WTC11 (cell line): ENCODE measurements at places on chromosomes 11 and 22.

DNA sequence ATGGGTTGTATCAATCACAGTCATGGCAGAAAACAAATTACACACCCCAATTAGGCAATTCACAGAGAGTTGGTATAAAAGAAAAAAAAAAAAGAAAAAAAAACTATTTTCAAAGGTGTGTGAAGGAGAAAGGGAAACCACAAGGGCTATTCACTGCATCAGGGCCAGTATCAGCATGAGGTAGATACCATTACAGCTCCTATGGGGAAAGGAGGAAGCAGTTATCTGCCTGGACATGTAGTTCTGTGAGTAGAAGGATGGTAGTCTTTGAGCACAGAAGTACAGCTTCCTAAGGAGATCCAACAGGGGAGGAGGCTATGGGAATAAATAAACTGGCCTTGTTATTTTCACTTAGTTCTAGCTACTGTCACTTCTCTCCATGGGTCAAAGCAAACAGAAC lies 746.1 kb downstream of the LUZP2 start:
- no peak for DNase-seq

DNA sequence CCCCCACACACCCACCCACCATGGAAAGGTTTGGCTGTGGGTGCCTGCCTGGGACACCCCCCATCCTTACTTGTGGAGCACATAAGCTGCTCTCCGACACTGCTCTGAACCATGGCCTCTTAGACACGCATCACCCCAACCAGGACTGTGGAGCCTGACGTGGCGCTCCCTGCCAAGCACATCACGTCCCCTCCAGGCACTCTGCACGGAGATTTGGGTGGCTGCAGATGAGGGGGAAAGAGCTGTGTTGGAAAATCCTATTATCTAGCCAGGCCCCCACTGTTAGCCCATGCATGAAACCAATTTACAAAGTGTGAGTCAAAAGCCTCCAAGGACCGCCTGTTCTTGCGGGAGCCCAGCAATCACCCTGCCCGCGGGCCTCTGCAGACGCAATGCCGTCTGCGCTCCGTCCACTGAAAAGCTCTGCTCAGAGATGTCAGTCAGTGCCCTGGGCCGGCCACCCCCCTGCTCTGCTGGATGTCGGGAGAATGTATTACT lies 163.4 kb upstream of the NECTIN1 start:
- no peak for DNase-seq

DNA sequence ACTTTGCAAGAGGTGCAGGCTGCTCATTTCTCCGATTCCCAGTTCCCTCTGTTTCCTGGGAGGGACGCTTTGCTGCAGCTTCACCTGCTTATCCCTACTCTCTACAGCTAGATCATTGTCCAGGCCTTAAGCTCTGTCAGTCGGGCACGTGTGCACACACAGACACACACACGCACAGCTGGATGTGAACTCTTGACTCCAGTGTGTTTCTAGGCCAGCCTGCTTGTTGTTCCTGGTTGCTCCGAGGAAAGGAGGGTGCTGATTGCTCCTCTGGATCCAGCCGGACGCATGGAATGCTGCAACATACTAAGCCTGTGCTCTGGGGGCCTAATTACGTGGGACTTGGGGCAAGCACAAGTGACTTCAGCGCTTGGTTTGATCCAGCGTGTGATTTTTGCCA lies 19.7 kb downstream of the ZNRF3 start:
- no peak for DNase-seq

DNA sequence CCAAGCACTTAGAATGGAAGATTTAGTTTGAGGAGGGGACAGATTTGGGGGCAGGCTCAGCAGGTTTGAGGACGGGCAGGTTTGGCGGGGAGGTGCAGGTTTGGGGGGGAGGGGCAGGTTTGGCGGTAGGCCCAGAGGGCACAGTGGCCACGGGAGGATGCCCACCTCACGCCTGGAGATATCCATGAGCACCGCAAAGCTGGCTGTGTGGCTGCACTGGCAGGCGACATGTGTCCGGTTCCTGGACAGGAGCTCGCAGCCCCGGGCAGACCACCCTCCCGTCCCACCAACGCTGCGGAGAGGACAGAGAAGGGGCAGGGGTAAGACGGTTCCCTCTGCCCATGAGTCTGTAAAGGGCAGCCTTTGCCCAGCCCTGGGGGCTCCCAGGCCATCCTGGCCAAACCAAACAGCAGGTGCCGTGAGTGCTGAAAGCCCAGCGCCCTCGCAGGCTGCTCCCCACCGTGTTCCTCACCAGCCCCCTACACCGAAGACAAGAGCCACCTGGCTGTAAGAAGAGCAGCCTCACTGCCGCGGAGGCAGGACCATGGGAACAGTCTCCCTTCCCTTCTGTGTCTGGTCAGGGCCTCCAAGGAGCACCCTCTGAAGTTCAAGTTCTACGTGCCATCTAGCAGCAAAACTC lies 43.0 kb downstream of the TRMU start:
- no peak for DNase-seq

DNA sequence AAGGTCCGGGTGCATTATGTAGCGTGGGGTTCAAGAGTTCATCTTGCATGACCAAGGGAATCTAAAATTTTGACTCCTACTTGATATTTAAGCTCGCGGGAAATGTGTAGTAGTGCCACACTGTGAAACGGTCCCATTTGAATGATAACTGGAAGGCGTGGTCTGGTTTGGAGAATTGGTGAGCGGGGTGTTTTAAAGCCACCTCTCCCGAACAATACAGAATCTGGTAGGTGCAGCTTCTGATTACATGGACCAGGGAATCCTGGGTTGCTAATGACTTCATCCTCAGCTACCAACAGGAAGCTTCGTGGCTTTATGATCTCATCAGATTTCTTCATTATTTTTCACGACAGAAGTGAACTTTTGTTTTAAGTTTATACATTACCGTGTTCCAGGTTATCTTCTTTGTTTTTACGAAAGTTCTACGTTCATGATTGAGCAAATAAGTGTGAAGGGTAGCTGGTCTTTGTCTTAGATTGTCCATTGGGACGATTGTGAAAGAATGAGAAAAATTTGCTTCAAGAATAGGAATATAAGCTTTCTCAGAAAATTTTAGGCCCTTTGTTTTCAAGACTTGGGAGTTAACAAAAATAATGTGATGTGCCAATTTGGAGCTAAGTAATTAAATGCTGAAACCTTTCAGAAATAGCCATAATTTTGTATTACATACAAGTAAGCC lies 1.7 kb downstream of the QSER1 start:
- DNase-seq = no peak

- peak; percentile 42 for DNase-seq
Measured at GRCh38 chr11:14029440-14029839, 66.9 kb downstream of the SPON1 start.

GRCh38 chr11:1502954-1503707 lies 16.6 kb upstream of the MOB2 start:
- DNase-seq = no peak

GRCh38 chr22:28907311-28908008 lies 24.1 kb downstream of the ZNRF3 start:
- no peak for DNase-seq

- DNase-seq = peak; percentile 4
Measured at GRCh38 chr11:76653674-76654284, 16.8 kb downstream of the LRRC32 start.

DNA sequence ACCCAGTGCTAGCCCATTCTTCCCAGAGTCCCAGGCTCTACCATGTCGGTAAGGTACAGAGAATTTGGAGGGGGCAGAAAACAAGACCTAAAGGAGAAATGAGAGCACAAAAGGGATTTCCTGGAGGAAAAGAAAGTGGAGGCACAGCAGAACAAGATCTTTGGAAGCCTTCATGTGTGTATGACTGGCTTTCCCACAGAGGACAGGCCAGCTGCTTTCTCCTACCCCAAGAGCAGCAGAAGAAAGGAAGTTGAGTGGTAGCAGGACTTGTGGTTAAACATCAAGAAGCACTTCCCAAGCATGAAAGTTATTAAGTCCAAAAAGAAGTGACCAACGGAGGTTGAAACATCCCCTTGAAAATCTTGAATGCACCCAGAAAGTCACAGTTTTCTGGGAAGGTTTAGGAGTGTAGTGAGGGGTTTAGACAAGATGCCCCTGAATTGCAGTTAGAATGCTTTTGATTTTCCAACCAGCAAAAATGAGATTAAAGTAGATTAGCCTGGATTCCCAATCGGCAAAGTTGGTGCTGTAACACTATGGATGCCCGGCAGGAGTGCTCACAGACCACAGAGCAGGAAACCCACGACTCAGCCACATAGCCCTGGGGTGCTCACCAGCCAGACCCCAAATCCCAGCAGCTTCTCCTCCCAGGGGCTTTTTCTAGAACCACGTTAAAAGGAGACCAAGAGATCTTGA lies 608 bp downstream of the TMPRSS13 start:
- DNase-seq = no peak

DNA sequence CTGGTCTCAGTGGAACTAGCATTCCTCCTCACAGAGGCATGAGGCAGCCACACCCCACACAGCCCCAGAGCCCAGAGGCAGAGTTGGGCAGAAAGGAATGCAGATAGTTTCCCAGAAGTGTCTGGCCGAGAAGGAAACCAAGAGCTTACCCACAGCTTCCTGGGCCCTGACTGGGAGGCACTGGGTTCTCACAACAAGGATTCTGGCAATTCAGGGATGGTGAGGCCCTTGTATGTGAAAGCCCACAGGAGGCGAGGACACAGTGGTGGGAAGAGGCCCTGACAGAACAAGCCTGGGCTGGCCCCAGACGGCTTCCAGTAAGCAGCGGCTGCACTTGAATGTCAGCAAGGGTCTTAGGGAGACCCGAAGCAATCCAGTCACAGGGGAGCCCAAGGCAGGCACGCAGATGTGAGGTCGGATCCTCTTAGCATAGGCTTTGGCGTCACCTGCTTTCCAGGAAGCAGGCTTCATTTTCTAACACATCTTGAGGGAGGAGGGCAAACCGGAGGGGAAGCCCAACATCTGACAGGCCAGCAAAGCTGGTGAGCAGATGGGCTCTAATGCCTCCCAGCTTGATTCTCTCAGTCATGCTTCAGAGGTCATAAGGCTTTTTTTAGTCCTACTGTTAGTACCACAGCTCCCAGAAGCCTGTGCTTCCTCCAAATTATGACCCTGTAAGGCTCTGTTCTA lies 78.3 kb upstream of the AKIP1 start:
- DNase-seq = peak; percentile 25

GRCh38 chr11:63847363-63847762 lies 8.5 kb downstream of the MARK2 start:
- DNase-seq = peak; percentile 36

- DNase-seq = no peak
Measured at GRCh38 chr22:31501738-31502137, 5.4 kb downstream of the SFI1 start.
